Esophagus mucosa (tissue), 1 donor: ENCODE measurements at places on chromosomes 5 and 9. TPM values are rescaled to one million over a fixed set of nuclear protein-coding genes. Genes with fewer than 3 reads are reported as not detected.
A peak's percentile ranks its signal among the peaks of the same experiment; 100 is the strongest.

The SMARCA2 gene
- 81.7 TPM for total RNA-seq

The DDX46 gene
- total RNA-seq: 32.8 TPM

The SUSD3 gene
- 0.96 TPM for total RNA-seq

DNA sequence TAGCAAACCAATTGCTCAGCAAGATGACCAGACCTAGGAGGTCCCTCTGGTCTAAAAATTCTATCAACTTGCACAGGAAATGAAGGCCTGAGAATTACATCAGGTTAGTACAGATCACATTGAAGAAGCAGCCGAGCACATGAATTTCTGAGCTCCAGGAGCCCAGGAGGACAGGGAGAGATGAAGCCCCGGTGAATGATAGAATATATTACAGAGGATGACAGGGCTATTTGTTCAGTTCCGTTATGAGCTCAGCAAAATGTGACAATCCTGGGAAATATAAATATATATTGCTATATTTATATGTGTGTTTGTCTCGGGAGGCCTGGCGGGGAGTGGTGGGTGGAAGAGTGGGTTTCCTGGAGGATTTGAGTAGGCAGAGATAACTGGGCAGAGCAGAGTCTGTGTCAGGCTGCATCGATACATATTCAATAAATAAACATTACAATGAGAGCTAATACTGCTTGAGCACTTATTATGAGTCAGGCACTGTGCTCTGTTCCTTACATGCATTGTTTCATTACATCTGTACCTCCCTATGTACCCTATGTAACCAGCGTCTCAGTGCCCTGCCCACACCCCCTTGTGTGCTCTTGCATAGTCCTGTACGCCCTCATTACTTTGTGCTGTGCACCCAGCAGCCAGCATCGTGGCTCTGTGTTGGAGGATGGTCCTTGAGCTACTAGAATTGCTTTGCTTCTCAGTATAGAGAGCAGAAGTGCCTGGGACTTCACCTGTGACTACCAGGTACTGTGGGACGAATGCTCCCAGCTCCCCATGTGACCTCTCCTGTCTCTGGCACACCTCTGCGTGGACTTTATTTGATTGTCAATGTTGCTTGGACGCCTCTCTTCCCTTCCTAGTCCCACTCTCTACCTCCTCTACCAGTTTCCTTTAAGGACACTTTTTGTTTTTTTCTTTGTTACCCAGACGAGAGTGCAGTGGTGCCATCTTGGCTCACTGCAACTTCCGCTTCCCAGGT lies 58.1 kb upstream of the KLF9 start:
- ATAC-seq: peak; percentile 32

- ATAC-seq: peak; percentile 51
These were observed 6.0 kb downstream of the PUM3 start for GRCh38 chr9:2837915-2838314.

GRCh38 chr5:31702712-31703111 lies 63.8 kb downstream of the PDZD2 start:
- no peak for ATAC-seq

DNA sequence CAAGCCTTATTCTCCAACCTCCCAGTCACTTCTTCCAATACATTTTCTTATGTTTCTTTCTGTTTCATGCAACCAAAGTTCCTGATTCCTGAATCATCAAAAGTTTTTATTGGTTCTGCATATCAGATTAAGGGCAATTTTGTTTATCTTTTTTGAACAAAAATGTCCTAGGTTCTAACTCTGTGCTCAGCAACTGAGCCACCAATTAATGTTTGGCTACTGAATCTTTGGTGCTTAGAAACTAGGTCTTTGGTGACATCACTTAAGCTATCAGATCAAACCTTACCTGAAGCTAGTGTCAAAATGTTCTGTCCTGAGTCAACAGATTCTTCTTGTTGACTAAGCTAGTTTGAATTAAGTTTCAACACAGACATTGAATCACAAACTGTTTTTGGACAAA lies 56.1 kb downstream of the FGF18 start:
- no peak for ATAC-seq

GRCh38 chr5:424301-425110 lies 18.5 kb upstream of the EXOC3 start:
- no peak for ATAC-seq
